ENCODE measurements at places on chromosomes 11 and 22.

- DNase-seq = no peak
Observed at GRCh38 chr11:96760815-96761214, 371.0 kb downstream of the JRKL start.

- no peak for DNase-seq
Observed at GRCh38 chr11:42315267-42315666, 855.8 kb upstream of the LRRC4C start.

DNA sequence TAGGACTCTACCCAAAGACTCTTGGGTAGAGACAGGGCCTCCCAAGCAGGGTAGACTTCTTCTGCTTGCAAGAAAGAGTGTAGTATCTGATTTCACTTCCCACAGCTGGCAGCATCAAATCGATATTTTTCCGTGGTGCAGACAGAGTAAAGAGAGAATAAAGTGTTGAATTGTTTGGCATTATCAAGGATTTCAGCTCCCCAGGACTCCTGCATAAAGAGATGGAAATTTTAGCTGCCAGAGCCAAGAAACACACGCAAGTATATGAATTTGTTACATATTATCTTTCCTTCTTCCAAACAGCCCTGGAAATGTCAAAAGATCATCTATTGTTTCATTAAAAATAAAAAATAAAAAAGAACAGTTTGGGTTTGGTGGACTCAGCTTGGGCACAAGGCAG lies 136.8 kb downstream of the PKNOX2 start:
- DNase-seq = no peak

DNA sequence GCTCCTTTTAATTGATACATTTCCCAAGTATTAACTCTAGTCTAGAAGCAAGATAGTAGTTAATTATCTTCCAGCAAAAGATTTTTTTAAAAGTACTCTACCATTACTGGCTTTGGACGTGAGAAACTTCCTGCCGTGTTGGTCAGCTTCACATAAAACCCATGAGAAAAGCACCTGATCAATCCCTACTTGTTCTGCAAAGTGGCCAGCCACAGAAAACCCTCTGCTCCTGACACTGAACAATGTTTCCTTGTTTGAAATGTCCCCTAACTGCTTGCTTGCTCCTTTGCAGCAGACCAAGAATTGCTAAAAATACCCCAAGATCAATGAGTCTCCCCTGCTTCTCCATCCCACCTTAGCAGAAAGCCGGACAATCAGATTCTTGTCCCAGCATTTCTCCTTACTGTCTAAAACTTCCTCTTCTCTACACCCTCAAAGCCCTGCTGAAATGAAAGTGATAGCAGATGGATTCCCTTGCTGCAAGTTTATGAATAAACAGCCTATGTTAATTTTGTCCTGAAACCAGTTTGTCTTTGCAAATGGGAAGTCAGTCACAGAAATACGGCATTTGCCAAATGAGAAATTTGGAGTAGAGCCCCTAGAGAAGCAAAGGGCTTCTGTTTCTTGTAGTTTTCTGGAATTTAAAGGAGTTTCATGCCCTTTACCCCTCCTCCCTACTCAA lies 207.1 kb upstream of the ARHGAP20 start:
- no peak for DNase-seq

DNA sequence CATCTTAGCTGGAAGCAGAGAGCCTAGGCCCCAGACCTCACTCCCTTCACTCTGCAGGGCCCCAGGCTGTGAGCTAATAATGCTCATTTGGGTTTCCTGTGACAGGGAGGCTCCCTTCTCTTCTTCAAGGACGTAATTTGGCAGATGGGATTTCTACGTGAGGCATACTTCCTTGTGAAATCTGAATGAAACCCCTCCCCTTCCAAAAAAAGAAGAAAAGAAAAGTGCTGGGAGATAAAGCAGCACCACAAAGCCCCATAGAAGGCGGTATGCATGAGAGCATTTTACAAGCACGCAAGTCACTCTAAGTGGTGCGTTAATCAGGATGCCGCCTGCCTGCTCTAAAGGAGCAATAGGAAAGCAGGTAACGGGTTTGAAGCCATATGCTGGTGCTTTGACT lies 5.7 kb downstream of the P2RX3 start:
- no peak for DNase-seq

GRCh38 chr11:11332141-11332710 lies 20.8 kb downstream of the CSNK2A3 start:
- no peak for DNase-seq

- peak; percentile 15 for DNase-seq
Observed at GRCh38 chr11:90229791-90230190, 6.9 kb upstream of the CHORDC1 start.

Data from RCC 7860 (cell line).